ENCODE measurements at places on chromosomes 7 and 10.
A peak's percentile ranks its signal among the peaks of the same experiment; 100 is the strongest.

GRCh38 chr10:103197174-103197573, 4.1 kb upstream of the NT5C2 start:
- DNase-seq, result peak; percentile 37

DNA sequence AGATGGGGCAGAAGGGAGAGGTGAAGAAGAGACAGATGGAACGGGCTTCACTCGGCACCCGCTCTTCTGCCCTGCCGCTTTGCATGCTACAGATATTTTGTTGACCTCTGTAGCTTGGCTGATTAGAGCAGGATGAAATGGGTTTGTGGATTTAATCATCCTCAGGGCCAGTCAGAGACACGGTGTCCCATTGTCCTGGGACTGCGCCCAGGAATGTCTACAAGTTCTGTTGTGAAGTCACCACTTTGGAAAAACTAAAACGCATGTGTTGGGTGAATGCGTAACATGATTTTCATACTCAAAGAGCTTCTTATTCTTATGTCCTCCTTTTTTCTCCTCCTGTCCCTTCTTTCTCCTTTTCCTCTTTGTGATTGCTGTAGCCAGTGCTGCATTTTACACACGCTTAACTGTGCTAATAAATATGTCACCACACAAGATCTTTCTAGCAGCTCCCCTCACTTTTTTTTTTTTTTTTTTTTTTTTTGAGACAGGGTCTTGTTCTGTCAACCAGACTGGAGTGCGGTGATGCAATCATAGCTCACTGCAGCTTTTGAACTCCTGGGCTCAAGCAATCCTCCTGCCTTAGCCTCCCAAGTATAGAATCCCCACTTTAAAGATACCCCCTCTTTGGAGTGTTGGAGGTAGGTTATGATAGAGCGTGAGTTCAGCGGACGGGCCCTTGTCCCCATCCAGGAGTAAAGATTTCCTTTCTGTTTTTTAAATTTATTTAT, 3.4 kb downstream of the CPA4 start:
- DNase-seq, result no peak

GRCh38 chr7:55526329-55526728, 46.0 kb downstream of the VOPP1 start:
- no peak for DNase-seq

DNA sequence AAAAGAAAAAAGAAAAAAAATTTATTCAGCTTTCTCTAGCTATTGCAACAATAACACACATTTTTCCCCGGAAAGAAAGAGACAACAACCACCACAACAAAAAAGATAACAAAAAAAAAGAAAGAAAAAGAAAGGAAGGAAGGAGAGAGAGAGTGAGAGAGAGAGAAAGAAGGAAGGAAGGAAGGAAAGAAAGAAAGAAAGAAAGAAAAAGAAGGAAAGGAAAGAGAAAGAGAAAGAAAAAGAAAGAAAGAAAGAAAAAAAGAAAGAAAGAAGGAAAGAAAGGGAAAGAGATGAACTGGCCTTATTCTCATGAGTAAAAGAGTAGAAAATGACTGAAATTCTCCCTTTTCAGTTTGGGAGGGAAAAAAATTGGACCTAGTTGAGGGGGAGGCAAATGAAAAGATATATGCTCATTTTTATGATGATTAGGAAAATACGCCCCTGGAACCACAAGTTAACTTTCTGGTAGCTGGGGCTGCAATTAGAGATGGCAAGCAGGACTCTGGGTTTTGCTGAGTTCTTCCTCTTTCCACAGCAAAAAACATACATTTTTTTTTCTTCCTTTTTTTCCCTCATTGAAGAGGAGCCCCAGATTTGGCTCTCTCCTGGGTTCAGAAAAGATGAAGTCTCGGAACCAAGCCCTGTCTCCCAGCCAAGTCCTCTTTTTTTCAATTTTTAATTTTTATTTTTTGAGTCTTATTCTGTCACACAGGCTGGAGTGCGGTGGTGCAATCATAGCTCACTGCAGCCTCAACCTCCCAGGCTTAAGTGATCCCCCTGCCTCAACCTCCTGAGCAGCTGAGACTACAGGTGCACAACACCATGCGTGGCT, 12.6 kb upstream of the PRDX3 start:
- DNase-seq, result peak; percentile 32

- DNase-seq, result no peak
Measured at GRCh38 chr10:14547816-14548215, 217.1 kb upstream of the FRMD4A start.

Data from umbilical cord (tissue), 2 donors.